ENCODE measurements at places on chromosomes 5 and 9. TPM values are rescaled to one million over a fixed set of nuclear protein-coding genes. Genes with fewer than 3 reads are reported as not detected.

DNA sequence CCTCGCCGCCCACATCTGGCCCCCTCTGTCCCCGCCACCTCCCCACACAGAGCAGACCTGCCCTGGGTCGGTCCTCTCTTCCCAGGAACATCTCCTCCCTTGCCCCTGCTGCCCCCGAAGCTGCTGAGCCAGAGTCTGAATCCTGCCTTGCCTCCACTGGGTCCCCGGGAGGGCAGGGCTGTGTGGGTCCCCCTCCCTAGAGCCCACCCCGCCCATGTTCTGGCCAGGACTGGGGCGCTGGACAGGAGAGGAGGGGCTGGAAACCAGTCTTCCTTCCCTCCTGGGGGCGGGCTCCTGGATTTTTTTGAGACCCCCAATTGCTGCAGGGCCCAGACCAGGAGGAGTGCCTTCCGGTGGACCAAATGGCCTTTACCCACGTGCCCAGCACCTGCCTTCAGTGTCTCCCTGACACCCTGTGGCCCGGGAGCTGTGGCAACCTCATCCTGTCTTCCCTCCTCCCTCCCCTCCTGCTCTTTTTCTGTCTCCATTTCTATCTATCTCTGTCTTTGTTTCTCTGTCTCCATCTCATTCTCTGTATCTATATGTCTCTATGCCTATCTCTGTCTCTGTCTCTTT is 12.1 kb downstream of the MRPL36 start:
- no peak for DNase-seq

DNA sequence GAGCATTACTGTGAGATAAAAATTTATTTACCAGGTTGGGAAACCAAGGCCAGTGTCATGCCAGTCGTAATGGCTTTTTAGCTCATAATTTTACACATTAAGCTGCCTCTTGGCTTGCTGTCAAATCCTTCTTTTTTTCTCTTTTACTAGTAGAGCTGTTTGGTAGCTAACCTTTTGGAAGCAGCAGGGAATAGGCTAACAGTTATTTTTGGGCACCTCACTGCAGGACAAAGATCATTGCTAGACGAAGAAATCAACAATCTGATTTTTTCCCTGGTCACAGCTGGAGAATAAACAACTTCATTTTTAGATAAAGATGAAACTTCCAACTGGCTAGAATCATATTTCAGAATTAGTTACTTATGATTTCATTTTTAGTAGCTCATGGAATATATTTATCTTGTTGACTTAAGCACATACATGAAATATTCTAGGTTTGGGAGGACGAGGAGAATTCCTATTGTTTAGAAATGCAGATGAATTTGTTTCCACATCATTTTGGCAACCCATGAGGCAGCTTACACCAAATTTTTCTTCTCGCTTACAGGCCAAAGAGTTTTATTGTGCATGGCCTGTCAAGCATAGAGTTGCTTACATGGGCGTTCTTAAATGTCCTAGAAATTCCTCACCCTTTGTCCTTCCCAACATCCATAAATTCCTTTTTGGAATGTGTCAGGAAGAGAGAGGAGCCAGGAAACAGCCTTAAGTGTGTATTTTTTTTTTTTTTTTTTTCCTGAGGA is 19.6 kb downstream of the TNC start:
- DNase-seq: no peak

DNA sequence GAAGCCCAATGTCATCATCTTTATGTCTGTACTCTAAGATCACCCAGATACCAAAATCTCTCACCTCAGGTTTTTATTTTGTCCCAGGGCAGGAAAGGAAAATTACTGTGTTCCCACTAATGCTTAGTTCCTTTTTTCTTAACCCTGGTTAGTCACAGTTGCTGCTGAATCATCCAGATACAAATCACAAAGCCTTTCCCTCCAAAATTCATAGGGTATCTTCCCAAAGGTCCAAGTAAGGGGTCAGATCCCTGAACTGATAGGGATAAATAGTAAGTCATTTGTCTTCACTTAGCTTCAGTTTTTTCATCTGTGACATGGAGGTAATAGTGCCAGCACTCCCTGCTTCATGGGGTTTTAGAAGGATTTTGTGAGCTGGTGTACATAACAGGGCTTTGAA is 2.2 kb downstream of the PLCXD3 start:
- DNase-seq: no peak

Gene TTC16
- total RNA-seq: 8.2 TPM

- DNase-seq: no peak
Measured at GRCh38 chr5:136062366-136063274, 33.8 kb downstream of the TGFBI start.

DNA sequence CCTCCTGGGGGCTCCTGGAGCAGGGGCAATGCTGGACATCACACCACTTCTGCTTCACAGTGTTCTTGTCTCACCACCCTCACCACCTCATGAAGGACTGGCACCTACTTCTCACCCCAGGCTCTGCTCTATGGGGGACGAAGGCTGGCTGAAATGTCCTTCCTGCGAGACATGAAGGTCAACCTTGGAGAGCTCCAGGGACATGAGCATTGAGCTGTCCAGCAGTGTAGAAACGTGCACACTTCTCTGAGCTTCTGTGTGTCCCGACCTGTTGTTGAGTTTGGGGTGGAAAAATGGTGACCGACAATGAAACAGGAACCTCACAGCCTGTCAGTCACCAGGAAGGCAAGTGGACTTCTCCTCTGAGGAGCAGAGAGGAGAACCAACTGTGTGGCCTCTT is 68.6 kb upstream of the ADAMTS16 start:
- no peak for DNase-seq

DNA sequence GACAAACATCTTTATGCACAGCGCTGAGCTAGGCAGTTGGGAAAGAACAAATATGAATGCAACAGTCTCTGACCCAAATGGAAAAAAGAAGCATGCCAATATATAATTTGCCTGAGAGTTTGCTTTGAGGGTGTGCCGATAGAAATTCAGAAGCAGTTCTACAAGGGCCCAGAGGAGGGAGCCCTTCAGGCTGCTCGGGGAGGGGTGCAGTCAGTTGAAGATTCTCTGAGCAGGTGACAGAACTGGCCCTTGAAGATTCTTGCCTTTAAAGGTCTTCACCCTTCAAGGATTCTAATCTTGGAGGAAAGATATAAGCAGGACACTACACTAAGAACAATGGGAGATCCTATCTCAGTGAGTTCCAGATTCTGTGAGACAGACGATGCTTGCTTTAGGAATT is 3.7 kb upstream of the PAPPA start:
- DNase-seq: no peak

DNA sequence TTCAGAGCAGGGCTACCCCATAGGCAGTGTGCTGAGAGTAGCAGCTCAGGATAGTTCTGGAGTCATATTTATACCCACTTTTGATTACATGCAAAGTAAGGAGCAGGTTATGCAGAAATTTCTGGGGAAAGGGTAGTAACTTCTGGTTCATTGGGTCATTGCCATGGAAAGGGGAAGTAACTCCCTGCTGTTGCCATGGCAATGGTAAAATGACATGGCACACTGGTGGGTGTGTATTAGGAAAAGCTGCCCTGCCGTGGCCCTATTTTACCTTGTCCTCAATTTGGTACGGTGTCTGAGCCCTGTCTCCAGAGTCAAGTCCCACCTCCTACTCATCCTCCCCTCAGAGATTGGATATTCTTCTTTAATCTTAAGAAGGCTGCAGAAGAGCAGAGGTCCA is 526.7 kb upstream of the TYRP1 start:
- DNase-seq: no peak

- DNase-seq: no peak
Measured at GRCh38 chr9:90801241-90801972, at the start of gene SYK. Gene SYK, plus strand, starts transcription at chr9:90801819. Its CDS starts 42,080 bp downstream, at chr9:90843899.

Gene SLC25A2
- total RNA-seq: 2.5 TPM

DNA sequence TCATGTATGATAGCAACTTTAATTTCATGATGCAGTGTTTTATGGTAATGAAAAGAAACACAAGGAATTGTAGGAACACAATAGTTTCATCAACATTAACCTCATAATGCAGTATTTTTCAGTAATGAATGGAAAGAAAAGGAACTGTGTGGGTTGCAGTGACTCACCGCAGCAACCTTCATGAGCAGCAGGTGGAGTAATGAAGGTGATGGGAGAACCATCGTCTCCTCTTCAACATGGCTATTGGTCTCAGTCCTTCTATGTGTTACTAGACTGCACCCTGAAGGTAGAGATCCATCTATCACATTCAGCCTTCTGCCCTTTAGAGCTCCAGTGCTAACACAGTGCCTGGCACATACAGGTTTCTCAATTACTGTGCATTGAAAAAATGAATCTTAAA is 58.0 kb downstream of the TMEM215 start:
- no peak for DNase-seq

GRCh38 chr9:83197591-83197990 is 134.6 kb upstream of the RASEF start:
- no peak for DNase-seq

Gene ACOT12
- not detected for total RNA-seq

- DNase-seq: no peak
Measured at GRCh38 chr5:171221916-171222315, 87.1 kb upstream of the TLX3 start.

- DNase-seq: no peak
Measured at GRCh38 chr9:31034311-31034710, 1350.1 kb upstream of the ACO1 start.

Gene IL17B
- not detected for total RNA-seq

Gene DPM2
- total RNA-seq: 71.1 TPM

DNA sequence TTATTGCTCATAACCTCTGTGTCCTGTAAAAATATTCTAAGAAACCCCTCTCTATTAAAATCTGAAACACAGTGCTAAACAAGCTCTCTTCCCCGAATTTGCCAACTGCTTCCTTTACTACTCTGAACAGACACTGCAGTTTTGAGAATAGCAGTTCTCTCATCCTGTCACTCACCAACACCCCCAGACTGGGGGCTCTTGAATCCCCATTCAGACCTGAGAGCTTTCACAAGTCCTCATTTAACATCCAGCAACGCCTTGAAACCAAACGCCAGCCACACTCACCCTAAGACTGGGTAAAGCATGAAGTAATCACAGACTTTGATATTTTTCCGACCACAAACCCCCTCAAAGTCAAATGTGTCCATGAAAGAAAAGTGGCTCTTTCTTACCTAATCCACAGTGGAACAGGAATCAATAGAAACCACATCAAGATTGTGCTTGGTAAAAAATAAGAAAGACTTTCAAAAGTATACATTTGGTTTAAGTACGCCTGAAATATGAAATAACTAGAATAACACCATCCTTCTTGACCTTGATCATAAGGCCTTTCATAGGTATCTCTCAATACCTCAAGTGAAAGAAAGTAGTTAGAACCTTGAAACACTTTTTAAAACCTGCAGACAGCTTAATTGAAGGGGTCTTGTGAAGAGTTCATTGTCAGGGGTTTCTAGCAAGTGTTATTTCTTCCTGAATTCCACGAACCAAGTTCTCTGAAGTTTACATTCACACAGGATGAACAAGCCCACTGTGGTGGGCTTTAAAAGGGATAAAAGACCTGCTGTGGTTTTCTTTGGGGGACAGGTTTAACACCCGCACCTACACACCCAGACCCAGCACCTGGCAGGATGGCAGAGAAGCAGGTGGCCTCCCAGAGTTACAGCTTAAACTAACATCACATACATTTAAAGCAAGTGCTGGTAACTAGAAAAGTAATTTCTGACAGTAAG is 412.6 kb downstream of the MLLT3 start:
- peak; percentile 44 for DNase-seq

DNA sequence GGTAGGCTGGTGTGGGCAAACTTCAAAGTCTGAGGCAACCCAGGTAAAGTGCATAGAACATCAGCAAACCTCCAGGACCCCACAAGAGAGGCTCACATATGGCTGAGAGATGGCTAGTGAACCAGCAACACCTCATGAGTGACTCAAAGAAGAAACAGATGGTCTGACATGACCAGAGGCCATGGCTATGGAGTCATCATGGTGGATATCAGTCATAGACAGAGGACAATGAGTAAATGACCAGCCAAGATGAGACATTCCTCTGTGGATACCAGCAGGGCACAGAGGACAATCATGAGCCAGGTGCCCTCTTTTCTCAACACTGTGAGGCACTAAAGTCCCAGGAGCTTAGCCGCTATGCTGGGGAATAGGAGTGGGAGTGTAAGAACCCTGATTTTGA is 180.8 kb downstream of the RASEF start:
- DNase-seq: no peak
